Naive thymus-derived CD8-positive, alpha-beta T cell (primary cell): ENCODE measurements at places on chromosomes 16 and 17. TPM values are rescaled to one million over a fixed set of nuclear protein-coding genes. Genes with fewer than 3 reads are reported as not detected.

Gene STX1B
- polyA plus RNA-seq: not detected

Gene KLHL11
- 6.3 TPM for polyA plus RNA-seq

Gene GDPD1
- polyA plus RNA-seq: 2.1 TPM

Gene TMIGD1
- polyA plus RNA-seq: not detected

Gene CLDN6
- not detected for polyA plus RNA-seq

Gene NME4
- 38.9 TPM for polyA plus RNA-seq

Gene CD300LF
- not detected for polyA plus RNA-seq

Gene KRTAP3-2
- not detected for polyA plus RNA-seq

Gene TADA2A
- 6.9 TPM for polyA plus RNA-seq

Gene CTRB2
- not detected for polyA plus RNA-seq

Gene PIRT
- polyA plus RNA-seq: not detected

Gene IGSF6
- 0.22 TPM for polyA plus RNA-seq

Gene TNK1
- 5.8 TPM for polyA plus RNA-seq

Gene BCAR1
- polyA plus RNA-seq: not detected

Gene SDR42E2
- polyA plus RNA-seq: 0.45 TPM

Gene MYO15A
- polyA plus RNA-seq: 0.16 TPM

Gene KCNH4
- polyA plus RNA-seq: not detected
